ENCODE measurements at places on chromosomes 2 and 18.
A peak's percentile ranks its signal among the peaks of the same experiment; 100 is the strongest.

DNA sequence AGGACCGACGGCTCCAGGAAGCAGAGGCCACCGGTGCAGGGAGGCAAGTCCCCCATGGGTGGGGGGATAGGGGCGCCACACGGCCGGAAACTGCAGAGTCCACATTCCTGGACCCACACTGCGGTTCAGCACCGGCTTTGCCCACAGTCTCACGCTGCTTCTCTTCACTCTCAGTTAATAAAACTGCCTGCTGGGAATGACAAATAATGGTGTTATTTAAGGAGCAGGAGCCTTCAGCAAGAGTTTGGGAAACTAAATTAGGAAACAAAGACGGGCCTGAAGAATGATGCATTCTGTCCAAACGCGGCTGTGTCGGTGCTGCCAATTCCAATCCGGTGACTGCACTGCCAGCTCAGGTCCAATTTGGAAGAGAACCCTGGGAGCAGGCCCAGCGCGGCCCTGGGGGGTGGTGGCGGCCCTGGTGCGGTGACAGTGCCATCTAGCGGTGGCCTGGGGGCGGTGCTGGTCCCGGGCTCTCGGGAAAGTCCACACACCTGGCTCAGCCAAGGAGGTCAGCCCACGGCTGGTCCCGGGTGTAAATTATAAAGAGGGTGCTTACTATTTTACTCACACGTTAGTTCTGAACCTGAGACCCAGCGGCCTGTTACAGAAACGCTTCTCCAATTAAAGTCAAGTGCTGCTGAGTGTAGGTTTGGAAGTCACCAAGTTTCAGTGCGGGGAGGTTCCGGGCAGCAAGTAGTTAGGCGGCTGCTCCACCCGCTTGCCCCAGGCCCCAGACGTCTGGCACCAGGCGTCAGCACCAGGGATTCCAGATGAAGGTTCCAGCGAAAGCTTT lies 73.1 kb upstream of the PXDN start:
- peak; percentile 85 for DNase-seq

- DNase-seq: peak; percentile 89
These were observed at the start of gene EPAS1 for GRCh38 chr2:46296840-46297545. Gene EPAS1, plus strand, starts transcription at chr2:46297407. Its CDS starts 505 bp downstream, at chr2:46297912.

GRCh38 chr2:121398853-121399252 lies 113.9 kb upstream of the TFCP2L1 start:
- DNase-seq: no peak

DNA sequence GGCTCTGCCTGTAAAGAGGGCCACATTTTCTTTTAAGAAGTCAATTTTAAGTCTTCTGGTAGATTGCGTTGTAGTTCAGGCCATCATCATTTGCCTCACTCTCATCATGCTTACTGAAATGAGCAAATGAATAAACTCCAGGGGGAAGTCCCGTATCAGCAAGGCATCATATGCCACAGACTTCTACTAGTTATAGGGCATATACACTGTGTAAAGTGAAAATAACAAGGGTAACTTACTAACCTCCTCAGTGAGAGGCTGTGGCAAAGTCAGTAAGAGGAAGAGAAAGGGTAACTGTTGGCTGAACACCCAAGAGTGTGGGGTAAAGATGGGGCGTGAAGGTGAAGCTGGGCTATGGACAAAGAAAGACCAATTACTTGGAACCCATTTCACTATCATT lies 456.2 kb downstream of the SPAG16 start:
- DNase-seq: no peak

DNA sequence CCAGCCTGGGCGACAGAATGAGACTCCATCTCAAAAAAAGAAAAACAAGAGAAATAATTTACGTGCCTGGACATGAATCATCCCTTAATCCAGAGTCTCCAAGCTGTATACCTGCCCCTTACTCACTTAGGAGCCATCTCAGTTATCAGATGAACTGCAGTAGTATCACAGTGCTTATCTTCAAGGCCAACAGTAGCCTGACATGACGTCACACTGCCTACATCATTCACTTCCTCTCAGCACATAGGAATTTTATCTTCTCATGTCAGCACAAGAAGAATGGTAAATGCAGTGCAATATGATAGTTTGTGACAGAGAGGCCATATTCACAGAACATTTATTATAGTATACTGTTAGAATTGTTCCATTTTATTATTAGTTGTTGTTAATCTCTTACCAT lies 216.6 kb downstream of the SS18 start:
- DNase-seq: no peak

GRCh38 chr2:102662833-102663232 lies 43.5 kb downstream of the SLC9A2 start:
- no peak for DNase-seq

- no peak for DNase-seq
These were observed 53.2 kb downstream of the SH3YL1 start for GRCh38 chr2:210660-211059.

DNA sequence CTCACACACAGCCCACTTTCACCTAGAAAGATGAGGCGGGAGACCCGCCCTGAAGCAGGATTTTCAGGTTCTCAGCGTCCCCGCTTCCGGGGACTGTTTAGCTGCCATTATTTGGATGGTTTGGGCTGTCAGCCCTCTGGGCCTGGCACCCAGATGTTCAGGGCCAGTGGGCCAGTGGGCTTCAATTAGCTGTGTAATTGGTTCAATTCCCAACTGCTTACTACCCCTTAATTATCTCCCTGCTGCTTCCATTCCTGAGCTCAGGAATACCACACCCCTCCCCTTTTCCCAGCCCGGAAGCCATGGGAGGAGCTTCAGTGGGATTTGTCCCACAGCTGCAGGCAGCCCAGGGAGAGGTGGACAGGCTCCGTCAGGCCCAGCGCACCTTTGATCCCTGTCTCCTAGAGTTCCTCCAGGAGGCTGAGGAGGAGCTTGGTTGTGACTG lies 114.1 kb upstream of the MYCN start:
- no peak for DNase-seq

DNA sequence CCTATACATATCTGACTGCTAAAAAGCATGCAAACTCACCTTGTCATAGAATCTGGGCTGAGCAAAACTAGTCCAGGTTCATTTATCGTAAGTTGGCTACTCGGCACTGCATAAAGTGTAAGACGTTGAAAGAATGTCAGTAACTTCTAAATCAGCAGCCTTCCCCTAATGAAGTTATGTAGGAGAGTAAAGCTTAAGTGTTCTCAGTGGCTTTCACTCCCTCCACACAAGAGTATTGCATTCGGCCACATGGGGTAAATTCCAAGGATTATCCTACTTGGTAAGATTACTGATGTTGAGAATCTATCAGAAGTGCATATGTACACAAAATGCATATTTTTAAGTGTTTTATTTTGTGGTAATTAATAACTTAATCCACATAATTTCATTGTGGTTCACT lies 130.1 kb downstream of the LCLAT1 start:
- DNase-seq: no peak

- DNase-seq: no peak
These were observed 206.9 kb downstream of the ARL4C start for GRCh38 chr2:234289834-234290590.

GRCh38 chr2:101983486-101983885 lies 8.3 kb upstream of the IL1R2 start:
- DNase-seq: no peak

- DNase-seq: no peak
These were observed 49.7 kb upstream of the SIGLEC15 start for GRCh38 chr18:45775743-45776142.

DNA sequence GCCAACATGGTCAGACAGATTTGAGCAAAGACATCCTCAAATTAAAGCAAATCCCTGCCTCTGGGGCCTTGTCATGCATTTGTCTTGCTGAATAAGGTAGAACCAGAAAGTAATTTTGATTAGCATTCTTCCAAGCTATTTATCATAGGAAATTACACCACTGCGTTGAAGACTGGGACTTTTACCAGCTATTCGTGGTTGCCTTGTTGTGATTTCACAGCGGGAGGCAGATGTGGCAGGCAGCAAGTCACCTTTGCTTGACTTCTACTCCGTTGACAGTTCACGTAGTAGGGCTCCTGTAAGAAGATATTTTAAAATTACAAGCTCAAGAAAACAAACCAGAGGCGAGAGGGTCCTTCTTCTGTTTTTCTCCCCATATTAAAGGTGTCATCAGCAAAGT lies 80.6 kb downstream of the EN1 start:
- DNase-seq: no peak

GRCh38 chr2:235511187-235511661 lies 17.4 kb downstream of the AGAP1 start:
- DNase-seq: no peak

DNA sequence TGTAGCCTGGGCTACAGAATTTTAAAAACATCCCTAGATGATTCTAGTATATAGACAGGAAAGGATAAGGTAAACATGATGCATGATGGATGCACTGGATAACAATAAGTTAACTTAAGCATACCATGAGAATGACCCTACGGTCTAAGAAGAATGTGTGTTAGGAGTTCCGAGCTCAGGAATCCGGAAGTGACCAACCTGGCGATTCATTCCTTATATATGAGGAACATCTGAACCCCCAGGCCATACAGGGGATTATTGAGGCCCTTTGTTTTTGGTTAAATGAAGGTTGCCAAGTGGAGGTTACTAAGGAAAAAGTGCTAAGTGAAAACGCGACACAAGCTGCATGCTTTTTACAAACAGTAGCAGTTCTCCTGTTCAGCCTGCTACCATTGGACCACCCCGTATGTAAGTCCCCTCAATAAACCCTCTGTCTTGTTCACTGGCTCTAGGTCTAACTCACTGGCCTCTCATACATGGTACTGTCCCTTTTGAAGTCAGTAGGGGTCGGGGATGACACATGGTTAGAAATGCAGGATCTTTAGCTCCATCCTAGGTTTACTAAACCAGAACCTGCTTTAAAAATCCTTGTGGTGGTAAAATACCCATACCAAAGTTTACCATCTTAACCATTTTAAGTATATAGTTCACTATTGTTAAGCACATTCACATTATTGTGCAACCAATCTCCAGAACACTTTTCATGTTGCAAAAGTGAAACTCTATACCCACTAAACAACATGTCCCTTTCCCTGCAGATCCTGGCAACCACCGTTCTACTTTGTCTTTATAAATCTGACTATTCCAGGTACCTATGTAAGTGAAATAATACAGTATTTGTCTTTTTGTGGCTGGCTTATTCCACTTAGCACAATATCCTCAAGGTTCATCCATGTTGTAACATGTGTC lies 111.0 kb upstream of the MAP4K3 start:
- no peak for DNase-seq

- DNase-seq: peak; percentile 89
These were observed 15.0 kb downstream of the HS1BP3 start for GRCh38 chr2:20635675-20636584.

GRCh38 chr2:9336241-9336575 lies 87.1 kb downstream of the ITGB1BP1 start:
- peak; percentile 20 for DNase-seq

- no peak for DNase-seq
These were observed 8.6 kb downstream of the ALPG start for GRCh38 chr2:232415138-232415690.

GRCh38 chr2:109322111-109322510 lies 193.1 kb downstream of the SH3RF3 start:
- no peak for DNase-seq

GRCh38 chr2:5409898-5410381 lies 282.2 kb upstream of the SOX11 start:
- DNase-seq: no peak

- DNase-seq: peak; percentile 85
These were observed 431 bp upstream of the SEC11C start for GRCh38 chr18:59139291-59139614.

- DNase-seq: no peak
These were observed 59.9 kb downstream of the USP37 start for GRCh38 chr2:218508299-218508698.

- no peak for DNase-seq
These were observed 421.0 kb downstream of the TXNL1 start for GRCh38 chr18:56217406-56217805.

DNA sequence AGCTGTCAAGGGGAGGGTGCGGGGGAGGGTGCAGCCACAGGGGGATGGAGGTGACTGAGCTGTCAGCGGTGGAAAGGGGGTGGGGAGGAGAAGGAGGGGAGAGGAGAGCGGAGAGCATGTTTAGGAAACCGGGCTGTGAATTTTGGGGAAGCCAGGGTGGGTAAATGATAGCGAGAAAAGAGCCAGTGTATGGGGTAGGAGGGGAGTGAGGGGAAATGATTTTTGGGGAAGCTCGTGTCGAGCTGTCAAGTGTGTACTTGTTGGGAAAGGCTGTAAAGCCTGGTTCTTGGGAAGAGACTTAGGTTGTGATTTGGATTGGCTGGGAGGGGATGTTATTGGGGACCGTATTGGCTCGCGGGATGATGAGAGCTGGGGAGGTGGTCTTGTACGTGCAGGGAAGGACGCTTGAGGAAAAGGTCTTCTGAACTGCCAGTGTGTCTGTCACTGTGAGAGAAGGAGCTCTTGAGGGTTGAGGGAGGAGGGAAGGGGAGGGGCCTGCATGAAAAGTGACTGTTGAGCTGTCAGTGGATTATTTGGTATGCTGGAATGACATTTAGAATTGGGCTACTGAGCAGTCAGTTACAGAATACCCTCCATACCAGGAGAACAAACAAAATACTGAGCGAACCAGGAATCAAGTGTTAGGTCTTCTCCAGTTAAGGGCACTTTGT lies 1.0 kb downstream of the UBR3 start:
- DNase-seq: peak; percentile 49
